Fibroblast of mammary gland (primary cell): ENCODE measurements at places on chromosomes 13 and 19.

- peak; percentile 87 for DNase-seq
Observed at GRCh38 chr13:41577436-41577835, 120.1 kb downstream of the RGCC start.

GRCh38 chr19:56993851-56994250 lies 125.9 kb upstream of the USP29 start:
- no peak for DNase-seq

DNA sequence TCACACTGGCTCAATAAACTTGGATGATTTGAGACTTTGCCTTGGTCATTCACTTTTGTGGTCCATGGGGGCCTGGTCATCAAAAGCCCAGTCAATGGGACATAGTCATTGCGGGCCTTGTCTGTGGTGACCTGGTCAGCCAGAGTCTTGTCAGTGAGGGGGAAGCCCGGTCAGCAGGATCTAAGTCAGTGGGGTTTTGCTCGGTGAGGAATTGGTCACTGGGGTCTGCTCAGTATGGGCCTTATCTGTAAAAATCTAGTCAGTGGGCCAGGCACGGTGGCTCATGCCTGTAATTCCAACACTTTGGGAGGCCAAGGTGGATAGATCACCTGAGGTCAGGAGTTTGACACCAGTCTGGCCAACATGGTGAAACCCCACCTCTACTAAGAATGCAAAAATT lies 63.7 kb upstream of the TPM4 start:
- DNase-seq: no peak

- DNase-seq: no peak
Observed at GRCh38 chr13:69579351-69579750, 528.3 kb upstream of the ATXN8OS start.

- DNase-seq: peak; percentile 52
Observed at GRCh38 chr13:109816808-109817203, 30.4 kb upstream of the IRS2 start.

DNA sequence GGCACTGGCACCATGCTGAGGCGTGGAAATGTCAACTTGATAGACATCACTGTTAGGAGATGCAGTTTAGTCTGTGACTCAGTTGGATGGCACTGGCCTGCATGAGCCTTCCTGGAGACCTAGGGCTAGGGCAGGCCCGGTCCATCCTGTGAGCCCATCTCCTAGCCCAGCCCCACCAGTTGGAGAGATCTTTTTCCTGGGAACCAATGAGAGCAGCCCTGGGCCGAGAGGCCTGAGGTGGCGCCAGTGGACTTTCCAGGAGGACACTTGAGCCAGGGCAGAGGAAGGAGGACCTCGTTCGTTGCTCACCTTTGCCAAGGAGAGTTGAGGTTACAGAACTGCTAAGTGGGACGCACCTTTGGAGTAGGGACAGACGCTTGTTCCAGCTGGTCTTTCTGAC lies 100.5 kb upstream of the TEX29 start:
- no peak for DNase-seq

DNA sequence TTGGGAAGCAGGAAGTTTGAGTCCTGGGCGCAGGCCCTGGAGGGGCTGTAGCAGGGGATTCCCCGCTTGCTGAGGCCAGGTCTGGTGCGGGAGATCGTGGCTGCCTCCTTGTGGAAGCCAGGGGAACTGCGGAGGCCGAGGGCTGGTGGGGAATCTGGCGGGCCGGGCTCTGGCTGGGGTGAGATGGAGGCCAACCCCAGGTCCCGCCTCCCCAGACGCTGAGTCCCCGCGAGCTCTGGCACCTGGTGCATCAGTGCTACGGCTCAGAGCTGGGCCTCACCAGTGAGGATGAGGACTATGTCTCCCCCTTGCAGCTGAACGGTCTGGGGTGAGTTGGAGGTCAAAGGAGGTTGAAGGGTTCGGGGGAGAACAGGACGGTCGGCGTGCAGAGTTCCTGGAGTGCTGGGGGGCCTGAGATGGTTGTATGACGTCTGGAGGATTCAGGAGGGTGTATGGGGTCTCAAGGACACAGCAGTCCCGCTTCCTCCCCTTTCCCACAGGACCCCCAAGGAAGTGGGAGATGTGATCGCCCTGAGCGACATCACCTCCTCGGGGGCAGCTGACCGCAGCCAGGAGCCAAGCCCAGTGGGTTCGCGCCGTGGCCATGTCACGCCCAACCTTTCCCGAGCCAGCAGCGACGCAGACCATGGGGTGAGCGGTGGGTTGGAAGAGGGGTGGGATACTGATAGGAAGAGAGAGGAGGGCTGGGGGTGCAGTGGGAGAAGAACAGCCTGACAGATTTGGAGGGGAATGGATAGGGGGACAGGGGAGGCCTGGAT lies 13.1 kb downstream of the GRAMD1A start:
- peak; percentile 61 for DNase-seq

DNA sequence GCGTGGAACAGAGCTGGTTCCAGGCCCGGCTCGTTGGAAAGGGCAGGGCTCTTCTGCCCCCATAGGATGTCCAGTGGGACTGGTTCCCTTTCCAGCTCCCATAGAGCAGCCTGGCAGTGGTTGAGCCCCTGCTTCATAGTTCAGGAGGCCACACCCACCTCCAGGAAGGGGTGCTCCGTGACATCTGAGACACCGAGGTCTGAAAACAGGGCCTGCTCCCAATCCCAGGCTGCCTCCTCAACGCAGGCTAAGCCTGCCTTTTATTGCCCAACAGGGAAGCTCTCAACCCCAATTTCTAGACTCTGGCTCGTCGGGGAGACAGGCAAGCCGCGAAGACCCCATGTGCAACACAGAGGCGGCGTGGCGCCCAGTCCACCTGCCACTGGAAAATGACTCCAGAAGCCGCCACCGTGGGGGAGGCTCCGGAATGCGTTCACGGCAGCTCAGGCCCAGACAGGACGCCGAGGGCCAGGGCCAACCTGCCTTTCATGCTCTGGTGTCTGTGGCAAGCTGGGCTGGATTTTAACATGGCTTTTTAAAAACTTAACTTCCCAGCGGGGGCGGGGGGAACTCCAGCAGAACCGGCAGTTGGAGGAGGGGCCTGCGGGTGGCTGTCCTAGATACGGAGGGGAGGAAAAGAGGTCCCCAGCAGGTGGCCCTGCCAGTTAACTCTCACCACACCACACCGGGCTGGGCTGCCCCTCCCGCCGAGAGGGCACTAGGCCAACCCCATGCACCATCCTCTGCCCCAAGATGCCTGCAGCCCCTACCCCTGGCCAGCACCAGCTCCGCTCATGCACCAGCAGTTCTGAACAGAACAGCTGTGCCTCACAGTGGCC lies 17.9 kb upstream of the TINCR start:
- DNase-seq: no peak

GRCh38 chr13:98717891-98718290 lies 34.6 kb downstream of the SLC15A1 start:
- DNase-seq: no peak

DNA sequence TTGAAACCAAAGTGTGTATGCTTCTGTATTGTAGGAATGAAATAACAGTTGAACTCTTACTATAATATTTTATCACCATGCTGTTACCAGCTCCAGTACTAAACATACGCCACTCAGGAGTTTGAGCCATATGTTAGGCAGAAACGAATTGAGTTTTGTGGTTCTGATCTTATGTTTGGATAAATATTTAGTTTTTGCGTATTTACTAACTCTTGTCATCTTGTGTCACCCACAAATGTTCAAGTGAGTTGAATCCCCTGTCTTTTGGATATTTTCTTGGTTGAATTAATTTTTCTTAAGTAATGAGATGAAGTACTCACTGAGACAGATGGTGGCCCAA lies 1.5 kb downstream of the FNDC3A start:
- peak; percentile 35 for DNase-seq

GRCh38 chr19:16325161-16325527 lies 518 bp downstream of the KLF2 start:
- DNase-seq: no peak
